T-helper 17 cell (primary cell): ENCODE measurements at places on chromosomes 1 and 21. TPM values are rescaled to one million over a fixed set of nuclear protein-coding genes. Genes with fewer than 3 reads are reported as not detected.

GRCh38 chr1:66227966-66228365, 306.0 kb upstream of the SGIP1 start:
- H3K4me1 ChIP-seq, result no peaks in the 10 kb centered on the region
- no peak overlapping the region for H3K4me3 ChIP-seq
- peaks cover 4% of the 10 kb centered on the region for H3K36me3 ChIP-seq
- no peak overlapping the region for H3K27ac ChIP-seq
- H3K27me3 ChIP-seq, result peaks cover 30% of the 10 kb centered on the region

- peaks cover 6% of the 10 kb centered on the region for H3K36me3 ChIP-seq
- H3K4me3 ChIP-seq, result no peak overlapping the region
- H3K27me3 ChIP-seq, result no peaks in the 10 kb centered on the region
- H3K4me1 ChIP-seq, result peaks cover 12% of the 10 kb centered on the region
These were observed 49.1 kb downstream of the CAMTA1 start for GRCh38 chr1:6834366-6834765.

DNA sequence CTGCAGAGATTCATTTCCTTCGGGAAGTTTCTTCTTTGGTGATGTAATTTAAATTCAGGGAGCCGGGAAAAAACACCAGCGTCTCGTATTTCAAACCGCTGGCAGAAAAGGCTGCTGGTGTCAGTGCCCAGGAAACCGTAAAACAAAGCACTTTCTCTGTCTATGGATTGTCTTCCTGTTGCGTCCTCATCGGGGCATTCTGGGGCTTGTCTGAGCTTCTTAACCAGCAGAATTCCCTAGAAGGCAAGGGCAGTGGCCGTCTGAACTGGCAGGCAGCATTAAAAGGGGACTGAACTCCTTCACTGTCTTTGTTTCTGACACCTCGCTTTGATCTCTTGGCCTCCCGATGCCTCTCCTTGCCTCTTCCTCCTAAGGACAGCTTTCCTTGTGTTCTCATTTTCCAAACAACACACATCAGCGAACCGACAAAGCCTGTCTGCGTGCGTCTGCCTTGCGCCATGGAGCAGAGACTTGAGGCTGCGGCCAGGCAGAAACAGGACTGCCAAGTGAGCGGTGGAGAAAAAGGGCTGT, 391.6 kb upstream of the VAMP3 start:
- DNase-seq, result no peak
- H3K27me3 ChIP-seq, result peaks cover 23% of the 10 kb centered on the region
- H3K36me3 ChIP-seq, result no peaks in the 10 kb centered on the region
- no peak overlapping the region for H3K4me3 ChIP-seq

DNA sequence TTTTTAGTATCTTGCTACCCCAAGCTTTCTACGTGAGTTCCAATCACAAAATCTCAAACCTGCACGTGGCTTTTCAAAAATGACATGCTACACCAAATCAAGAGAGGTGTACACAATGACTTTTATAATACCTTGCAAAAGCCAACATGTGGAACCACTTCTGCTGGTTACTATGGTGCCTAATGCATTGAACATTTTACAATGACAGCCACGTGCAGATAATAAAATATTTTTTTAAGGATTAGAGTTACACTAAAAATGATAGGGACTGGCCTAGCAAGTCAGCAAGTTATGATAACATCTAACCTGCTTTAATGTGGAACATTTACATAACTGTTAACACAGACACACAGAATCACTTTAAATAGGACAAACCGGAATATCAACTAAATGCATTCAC, 30.2 kb downstream of the EYA3 start:
- H3K27ac ChIP-seq, result peak overlapping the region; percentile 85
- peaks cover 2% of the 10 kb centered on the region for H3K36me3 ChIP-seq
- DNase-seq, result no peak
- no peak overlapping the region for H3K4me3 ChIP-seq
- no peaks in the 10 kb centered on the region for H3K27me3 ChIP-seq

DNA sequence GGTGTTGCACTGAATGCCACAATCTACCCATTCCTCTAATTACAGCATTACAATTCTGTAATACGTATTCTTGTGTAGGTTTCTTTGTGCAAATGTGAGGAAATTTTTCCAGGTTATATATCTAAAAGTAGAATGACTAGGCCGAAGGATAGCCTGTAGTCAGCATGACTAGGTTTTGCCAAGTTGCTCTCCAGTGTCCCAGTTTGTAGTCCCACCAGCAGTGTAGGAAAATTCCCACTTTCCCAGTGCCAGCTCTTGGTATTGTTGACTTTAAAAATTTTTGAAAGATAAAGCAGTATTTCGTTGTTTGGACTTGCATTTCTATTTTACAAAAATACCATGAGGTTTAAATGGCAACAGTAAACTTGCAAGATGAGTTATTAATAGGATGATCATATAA, 3.0 kb downstream of the PARK7 start:
- peaks cover 6% of the 10 kb centered on the region for H3K36me3 ChIP-seq
- no peak for DNase-seq
- peaks cover 33% of the 10 kb centered on the region for H3K4me1 ChIP-seq
- H3K4me3 ChIP-seq, result no peak overlapping the region
- H3K27me3 ChIP-seq, result no peaks in the 10 kb centered on the region
- peak overlapping the region; percentile 99 for H3K27ac ChIP-seq

- H3K27ac ChIP-seq, result peak overlapping the region; percentile 96
- peak overlapping the region; percentile 98 for H3K4me3 ChIP-seq
- no peaks in the 10 kb centered on the region for H3K36me3 ChIP-seq
- H3K27me3 ChIP-seq, result no peaks in the 10 kb centered on the region
These were observed 1.6 kb downstream of the PIK3CD start for GRCh38 chr1:9653210-9653490.

- no peaks in the 10 kb centered on the region for H3K27me3 ChIP-seq
- peaks cover 20% of the 10 kb centered on the region for H3K4me1 ChIP-seq
- no peak overlapping the region for H3K27ac ChIP-seq
- no peaks in the 10 kb centered on the region for H3K36me3 ChIP-seq
- no peak overlapping the region for H3K4me3 ChIP-seq
- no peak for DNase-seq
These were observed 44.0 kb downstream of the TRIM62 start for GRCh38 chr1:33137800-33138199.

GRCh38 chr1:196861429-196861828, 26.4 kb upstream of the CFHR4 start:
- DNase-seq, result no peak
- no peaks in the 10 kb centered on the region for H3K27me3 ChIP-seq
- no peak overlapping the region for H3K4me3 ChIP-seq
- H3K27ac ChIP-seq, result no peak overlapping the region

DNA sequence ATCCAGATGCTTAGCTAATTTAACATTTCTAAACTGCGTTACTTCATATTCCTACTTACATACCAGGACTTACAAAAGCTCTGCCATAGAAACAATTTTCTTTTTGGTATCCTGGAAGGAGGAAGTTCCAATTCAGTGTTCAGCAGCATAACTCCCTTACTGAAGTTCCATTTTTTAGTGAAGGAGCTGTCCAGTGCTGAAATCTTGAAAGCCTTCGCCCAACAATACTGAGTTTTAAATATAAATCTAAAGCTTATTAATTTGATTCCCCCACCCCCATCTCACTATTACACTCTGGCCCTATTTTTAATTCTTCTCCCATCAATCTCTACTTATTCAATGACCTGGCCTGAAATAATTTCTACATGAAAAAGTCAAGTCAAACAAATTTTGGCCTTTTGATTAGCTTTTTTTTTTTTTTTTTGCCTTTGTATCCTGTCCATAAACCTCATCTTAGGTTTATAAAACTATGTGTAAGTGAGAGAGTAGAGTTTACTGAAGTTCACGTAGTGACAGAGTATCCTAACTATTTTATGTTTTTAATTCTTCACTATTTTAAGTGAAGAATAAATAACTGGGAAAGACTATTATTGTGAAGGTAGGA, 323.0 kb upstream of the PLD5 start:
- DNase-seq, result no peak
- no peak overlapping the region for H3K27ac ChIP-seq

DNA sequence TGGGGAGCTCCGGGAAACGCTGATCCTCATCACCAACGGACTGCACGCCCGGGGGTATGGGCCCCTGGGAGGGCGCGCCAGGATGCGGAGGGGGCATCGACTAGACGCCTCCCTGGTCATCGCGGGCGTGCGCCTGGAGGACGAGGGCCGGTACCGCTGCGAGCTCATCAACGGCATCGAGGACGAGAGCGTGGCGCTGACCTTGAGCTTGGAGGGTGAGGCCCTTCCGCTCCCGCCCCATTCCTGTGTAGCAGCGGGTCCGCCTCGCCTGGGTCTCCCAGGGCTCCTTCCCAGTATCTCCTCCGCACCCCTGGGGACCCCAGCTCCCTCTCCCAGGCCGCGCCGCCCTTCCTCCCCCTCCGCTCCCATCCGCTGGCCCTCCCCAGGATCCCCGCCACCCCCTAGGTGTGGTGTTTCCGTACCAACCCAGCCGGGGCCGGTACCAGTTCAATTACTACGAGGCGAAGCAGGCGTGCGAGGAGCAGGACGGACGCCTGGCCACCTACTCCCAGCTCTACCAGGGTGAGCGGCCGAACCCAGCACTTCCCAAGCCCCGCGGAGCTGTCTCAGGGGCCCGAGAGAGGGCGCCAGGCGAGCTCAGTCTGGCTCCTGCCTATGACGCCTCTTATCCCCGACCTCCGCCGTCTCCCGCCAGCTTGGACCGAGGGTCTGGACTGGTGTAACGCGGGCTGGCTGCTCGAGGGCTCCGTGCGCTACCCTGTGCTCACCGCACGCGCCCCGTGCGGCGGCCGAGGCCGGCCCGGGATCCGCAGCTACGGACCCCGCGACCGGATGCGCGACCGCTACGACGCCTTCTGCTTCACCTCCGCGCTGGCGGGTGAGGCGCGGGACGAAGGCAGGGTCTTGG, 5.0 kb downstream of the HAPLN2 start:
- peak overlapping the region; percentile 74 for H3K4me3 ChIP-seq
- peaks cover 64% of the 10 kb centered on the region for H3K27me3 ChIP-seq
- peaks cover 8% of the 10 kb centered on the region for H3K4me1 ChIP-seq
- H3K27ac ChIP-seq, result no peak overlapping the region
- DNase-seq, result peak; percentile 26

DNA sequence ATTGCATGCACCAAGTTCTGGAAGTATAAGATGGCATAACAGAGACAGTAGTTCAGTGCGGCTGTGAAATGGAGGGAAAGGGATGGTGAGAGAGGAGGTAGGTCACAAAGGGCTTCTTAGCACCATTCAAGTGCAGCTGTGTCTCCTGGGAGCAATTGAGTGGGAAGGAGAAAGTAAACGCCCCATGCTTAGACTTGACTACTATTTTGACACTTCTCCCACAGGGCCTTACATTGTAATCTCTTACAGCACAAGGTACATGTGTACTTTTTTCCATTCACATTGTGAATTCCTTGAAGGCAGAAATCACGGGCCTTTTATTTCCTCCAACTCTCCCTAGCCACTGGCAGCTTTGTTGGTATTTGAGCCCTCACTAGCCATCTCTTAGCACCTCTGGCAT, 239.6 kb upstream of the FOXD3 start:
- H3K36me3 ChIP-seq, result no peaks in the 10 kb centered on the region
- H3K27me3 ChIP-seq, result peaks cover 21% of the 10 kb centered on the region

GRCh38 chr1:60809204-60809980, 273.0 kb upstream of the NFIA start:
- H3K27me3 ChIP-seq, result peaks cover 11% of the 10 kb centered on the region
- H3K27ac ChIP-seq, result no peak overlapping the region
- H3K4me1 ChIP-seq, result no peaks in the 10 kb centered on the region

DNA sequence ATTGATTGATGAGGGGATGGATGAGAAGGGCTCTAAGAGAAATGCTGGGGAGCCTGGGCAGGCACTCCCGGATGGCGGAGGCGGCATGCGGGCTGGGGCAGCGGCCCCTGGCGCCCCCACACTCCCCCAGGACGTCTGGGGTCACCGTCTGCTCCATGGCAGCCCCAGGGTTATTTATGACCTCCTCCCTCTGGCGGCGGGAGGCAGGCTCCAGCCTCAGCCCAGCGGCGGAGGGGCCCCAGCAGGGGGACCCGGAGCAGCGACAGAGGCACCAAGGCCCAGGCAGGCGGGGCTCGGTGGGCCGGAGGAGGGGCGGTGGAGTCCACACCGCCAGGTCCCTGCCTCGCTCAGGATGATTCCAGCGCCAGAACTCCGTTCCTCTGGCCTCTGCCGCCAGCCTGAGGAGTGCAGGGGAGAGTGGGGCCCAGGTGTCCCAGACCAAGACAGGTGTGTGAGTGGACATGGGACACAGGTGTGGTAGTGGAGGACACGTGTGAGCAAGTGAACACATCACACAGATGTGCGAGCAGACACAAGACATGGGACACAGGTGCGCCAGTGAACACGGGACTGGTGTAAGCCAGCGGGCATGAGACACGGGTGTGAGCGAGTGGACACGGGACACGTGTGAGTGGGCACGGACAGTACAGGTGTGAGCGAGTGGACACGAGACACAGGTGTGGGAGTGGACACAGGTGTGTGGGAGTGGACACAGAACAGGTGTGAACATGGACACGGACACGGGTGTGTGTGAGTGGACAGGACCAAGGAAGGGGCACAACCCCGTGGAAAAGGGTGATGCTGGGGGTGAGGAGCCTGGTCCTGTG, 2.5 kb upstream of the SAMD11 start:
- peak; percentile 37 for DNase-seq
- H3K4me3 ChIP-seq, result peak overlapping the region; percentile 69
- peaks cover 50% of the 10 kb centered on the region for H3K27me3 ChIP-seq
- no peaks in the 10 kb centered on the region for H3K36me3 ChIP-seq
- peaks cover 14% of the 10 kb centered on the region for H3K4me1 ChIP-seq

DNA sequence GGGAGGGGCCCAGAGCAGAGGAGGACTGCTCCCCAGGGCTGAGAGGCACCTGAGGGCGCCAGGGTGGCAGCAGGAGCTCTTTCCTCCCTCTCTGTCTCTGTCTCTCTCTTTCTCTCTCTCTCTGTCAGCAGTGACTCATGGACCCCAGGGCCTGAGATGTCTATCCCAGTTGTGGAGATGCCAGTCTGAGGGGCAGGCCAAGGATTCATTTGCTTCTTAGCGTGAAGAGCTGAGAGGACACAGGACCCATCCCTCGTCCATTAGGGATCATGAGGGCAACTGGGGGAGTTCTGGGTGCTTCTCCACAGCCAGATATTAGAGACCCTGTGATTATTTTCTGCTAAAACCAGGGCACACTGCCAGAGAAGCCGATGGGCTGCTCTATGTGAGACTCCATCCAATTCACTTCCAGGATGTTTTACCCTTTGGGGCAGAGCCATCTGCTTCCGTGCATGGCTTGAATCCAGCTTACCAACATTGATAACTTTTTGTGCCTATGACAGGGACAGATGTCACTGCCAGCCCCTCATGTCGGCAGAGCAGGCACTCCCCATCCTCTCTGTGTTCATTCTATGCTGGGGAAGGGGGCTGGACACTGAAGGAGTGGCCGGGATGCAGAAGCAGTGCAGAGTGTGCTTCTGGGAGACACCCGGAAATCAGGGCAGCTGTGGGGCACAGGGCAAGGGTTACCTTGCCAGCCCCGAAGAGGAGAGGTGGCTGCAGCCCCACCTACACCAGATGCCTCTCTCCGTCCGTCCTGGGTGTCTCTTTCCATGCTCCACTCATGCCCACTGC, 4.1 kb upstream of the PCBP3 start:
- no peak overlapping the region for H3K4me3 ChIP-seq
- peaks cover 4% of the 10 kb centered on the region for H3K4me1 ChIP-seq
- H3K27me3 ChIP-seq, result no peaks in the 10 kb centered on the region
- H3K36me3 ChIP-seq, result no peaks in the 10 kb centered on the region

GRCh38 chr21:37244501-37245095, 22.5 kb downstream of the VPS26C start:
- H3K27me3 ChIP-seq, result no peaks in the 10 kb centered on the region
- peaks cover 2% of the 10 kb centered on the region for H3K36me3 ChIP-seq
- peak overlapping the region; percentile 78 for H3K4me3 ChIP-seq
- peaks cover 49% of the 10 kb centered on the region for H3K4me1 ChIP-seq
- DNase-seq, result no peak
- peak overlapping the region; percentile 88 for H3K27ac ChIP-seq

Gene FCRL3
- 3.4 TPM for total RNA-seq

Gene MCOLN2
- 26.7 TPM for total RNA-seq

Gene PRKCZ
- total RNA-seq, result 33.5 TPM

Gene BACE2
- total RNA-seq, result 0.37 TPM

Gene C8A
- not detected for total RNA-seq

Gene FHL3
- total RNA-seq, result 4.9 TPM
